ENCODE measurements at places on chromosomes 3 and 15.

GRCh38 chr15:34850121-34850520, 54.8 kb upstream of the ACTC1 start:
- no peak for DNase-seq

GRCh38 chr15:59321000-59321689, 51.5 kb downstream of the MYO1E start:
- DNase-seq = no peak

DNA sequence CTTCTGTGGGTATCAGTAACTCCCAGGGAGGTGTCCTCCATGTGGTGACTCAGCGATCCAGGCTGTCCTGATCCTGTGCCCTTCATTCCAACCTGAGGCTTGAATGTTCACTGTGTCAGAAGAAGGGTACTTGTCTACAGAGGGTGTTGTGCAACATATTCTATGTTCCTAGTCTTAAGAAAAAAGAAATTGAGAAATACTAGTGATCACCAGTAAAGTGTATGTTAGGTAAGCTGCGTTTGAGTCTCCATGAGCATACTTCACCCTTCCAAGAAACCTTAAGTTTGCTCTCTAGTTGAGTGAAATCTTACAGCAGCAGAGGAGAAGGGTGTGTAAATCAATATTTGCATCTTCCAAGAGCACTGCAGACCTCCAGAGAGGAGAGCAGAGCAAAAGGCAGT, 122.2 kb upstream of the SLC24A5 start:
- no peak for DNase-seq

- no peak for DNase-seq
Observed at GRCh38 chr3:127389420-127389819, 101.6 kb upstream of the PRR20G start.

DNA sequence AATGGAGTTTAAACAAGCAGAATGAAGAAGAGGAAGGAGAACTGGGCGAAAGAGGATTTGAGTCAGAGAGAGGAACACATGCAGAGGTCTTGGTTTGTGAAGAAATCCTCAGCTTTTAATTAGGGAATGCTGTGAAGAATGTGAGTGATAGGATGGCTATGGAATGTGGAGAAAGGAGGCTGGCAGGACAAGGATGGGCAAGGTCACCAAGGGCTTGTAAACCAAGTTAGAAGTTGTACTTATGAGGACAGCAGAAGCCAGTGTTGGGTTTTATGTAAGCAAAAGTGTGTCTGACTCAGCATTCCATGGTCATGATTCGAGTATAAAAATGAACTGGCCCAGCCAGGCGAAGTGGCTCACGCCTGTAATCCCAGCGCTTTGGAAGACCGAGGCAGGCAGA, 60.0 kb upstream of the IL12A start:
- DNase-seq = no peak

GRCh38 chr3:133238015-133238414, 161.8 kb upstream of the BFSP2 start:
- DNase-seq = no peak

DNA sequence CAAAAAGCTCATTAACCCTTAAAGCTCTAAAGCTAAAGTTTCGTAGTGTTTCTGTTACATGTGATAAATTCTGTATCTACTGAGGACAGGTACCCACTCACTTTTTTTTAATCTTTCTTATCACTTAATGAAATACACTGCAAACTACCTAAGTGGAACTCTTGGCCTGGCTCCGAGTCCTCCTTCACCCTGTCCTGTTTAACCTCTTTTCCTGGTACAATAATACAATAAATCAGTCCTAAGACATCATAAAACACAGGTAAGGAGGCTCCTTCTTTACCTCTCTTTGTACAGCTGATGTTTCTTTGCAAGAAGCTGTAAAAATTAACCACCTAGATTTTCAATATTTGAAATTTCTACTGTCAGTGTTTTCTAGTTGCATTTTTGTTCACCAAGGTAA, 15.8 kb downstream of the SEMA6D start:
- DNase-seq = no peak
